ENCODE measurements at places on chromosomes 1 and 21. TPM values are rescaled to one million over a fixed set of nuclear protein-coding genes. Genes with fewer than 3 reads are reported as not detected.

The C1orf167 gene
- 0.14 TPM for total RNA-seq

The SH3D21 gene
- total RNA-seq: 21.5 TPM

- no peaks in the 10 kb centered on the region for H3K36me3 ChIP-seq
- no peaks in the 10 kb centered on the region for H3K27me3 ChIP-seq
- no peak for DNase-seq
- H3K27ac ChIP-seq: no peak overlapping the region
- no peak overlapping the region for H3K4me3 ChIP-seq
- H3K4me1 ChIP-seq: no peaks in the 10 kb centered on the region
These were observed 159.0 kb downstream of the BARHL2 start for GRCh38 chr1:90558126-90558525.

DNA sequence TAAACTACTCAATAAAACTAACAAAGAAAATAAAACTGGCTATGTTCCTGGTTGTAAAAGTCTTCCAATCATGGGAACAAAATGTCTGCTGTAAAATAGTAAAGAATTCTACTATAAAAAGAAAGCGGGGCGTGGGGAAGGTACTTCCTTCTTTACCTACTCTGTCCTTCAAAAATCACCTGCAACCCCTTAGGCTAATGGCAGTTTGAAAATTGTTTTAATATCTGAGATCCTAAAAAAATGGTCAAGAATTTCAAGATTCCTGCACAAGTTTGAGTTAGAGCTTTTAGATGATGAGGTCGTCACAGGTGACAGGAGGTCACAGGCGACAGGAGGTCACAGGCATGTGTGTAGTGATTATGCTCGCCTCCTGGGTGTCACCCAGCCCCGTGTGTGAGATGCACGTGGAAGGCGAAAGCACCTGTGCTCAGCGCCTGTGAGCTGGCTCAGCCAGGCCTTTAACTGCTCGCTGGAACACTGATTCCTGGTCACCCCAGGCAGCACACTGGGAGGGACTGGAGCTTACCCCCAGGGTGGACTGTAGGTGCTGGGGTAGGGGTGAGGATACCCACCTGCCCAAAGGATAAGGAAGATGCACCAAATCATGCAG lies 18.6 kb upstream of the TMPRSS2 start:
- H3K27me3 ChIP-seq: no peaks in the 10 kb centered on the region
- DNase-seq: no peak
- H3K4me1 ChIP-seq: no peaks in the 10 kb centered on the region
- no peak overlapping the region for H3K4me3 ChIP-seq
- no peak overlapping the region for H3K27ac ChIP-seq
- H3K36me3 ChIP-seq: no peaks in the 10 kb centered on the region

DNA sequence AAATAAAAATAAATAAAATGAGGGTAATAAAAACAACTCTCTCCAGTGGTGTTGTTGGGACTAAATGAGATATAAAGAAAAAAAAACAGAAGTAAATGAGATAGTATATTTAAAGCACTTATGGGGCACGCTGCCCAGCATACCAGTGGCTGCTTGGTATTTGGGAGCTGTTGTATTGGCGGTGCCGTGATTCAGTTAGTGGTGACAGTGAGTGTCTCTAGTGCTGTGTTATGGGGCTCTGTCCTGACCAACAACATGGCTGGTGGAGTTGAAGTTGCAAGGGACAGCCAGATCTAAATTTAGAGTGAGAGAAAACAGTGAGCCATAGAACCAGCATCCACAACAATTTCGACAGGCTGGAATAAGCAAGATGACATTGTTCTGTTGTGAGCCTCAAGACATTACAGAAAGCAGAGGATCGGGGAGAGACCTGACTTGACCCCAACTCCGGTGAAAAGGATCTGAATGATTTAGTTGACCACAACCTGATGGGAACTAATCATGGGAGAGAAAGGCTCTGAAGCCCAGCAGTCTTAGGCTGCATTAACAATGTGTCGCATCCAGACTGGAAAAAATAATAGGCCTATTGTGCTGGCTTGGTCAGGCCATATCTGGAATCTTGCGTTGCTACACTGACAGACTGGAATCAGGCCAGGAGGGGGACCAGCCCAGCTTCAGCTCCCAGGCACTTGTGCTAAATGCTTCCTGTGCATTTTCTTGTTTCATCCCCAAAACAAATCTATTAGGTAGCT lies 2.4 kb upstream of the MFSD2A start:
- no peaks in the 10 kb centered on the region for H3K36me3 ChIP-seq
- no peak overlapping the region for H3K4me3 ChIP-seq
- H3K27me3 ChIP-seq: peaks cover 44% of the 10 kb centered on the region

- DNase-seq: no peak
- peaks cover 35% of the 10 kb centered on the region for H3K27me3 ChIP-seq
- peak overlapping the region; percentile 55 for H3K4me3 ChIP-seq
- H3K36me3 ChIP-seq: no peaks in the 10 kb centered on the region
- no peaks in the 10 kb centered on the region for H3K4me1 ChIP-seq
These were observed 5.5 kb downstream of the RNF223 start for GRCh38 chr1:1068517-1069055.

- peak overlapping the region; percentile 88 for H3K27ac ChIP-seq
- peaks cover 53% of the 10 kb centered on the region for H3K4me1 ChIP-seq
- H3K27me3 ChIP-seq: no peaks in the 10 kb centered on the region
- no peaks in the 10 kb centered on the region for H3K36me3 ChIP-seq
These were observed 20.5 kb downstream of the RRP15 start for GRCh38 chr1:218305472-218306064.

DNA sequence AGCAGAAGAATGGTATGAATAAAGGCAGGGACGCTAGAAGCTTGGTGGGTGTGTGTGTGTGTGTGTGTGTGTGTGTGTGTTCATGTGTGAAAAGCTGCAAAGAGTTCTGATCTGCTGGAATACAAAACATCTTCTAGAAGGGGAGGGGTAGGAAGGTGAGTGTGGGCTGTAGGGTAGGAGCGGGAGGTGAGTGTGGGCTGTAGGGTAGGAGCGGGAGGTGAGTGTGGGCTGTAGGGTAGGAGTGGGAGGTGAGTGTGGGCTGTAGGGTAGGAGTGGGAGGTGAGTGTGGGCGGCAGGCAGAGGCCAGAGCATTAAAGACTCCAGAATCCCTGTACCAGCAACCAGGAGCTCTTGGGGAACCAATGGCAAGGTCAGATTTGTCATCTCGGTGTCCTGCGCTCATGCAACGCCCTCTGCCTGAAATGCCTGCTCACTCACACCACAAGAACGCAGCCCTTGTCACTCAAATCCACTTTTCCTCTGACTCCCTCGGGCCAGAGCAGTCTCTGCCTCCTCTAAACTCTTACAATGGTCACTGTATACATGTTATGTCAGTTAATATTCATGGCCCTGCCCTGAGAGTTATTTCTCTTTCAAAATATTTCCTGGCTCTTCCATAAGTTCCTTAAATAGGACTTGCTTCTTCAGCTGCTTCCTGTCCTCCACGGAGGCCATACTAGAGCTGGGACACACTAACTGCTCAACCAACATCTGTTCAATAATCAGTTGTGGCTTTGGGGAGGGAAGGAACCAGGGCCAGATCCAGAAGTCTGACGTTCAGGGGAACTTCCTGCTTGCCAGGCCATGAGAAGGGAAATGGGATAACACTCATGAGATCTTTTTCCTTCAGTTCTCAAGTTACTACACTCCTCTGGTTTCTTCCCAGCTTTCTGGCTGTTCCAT lies 53.6 kb upstream of the ZNF644 start:
- no peak for DNase-seq
- H3K27ac ChIP-seq: no peak overlapping the region
- no peaks in the 10 kb centered on the region for H3K27me3 ChIP-seq
- H3K36me3 ChIP-seq: no peaks in the 10 kb centered on the region

Data from cardiac muscle cell (in vitro differentiated cells and primary cell).